ENCODE measurements at places on chromosomes 6 and 20. TPM values are rescaled to one million over a fixed set of nuclear protein-coding genes. Genes with fewer than 3 reads are reported as not detected.

- DNase-seq: no peak
Measured at GRCh38 chr6:149461670-149462069, 23.1 kb downstream of the ZC3H12D start.

- DNase-seq: no peak
Measured at GRCh38 chr20:49618289-49618688, 50.4 kb upstream of the PTGIS start.

- DNase-seq: no peak
Measured at GRCh38 chr6:34543421-34543820, 12.7 kb downstream of the SPDEF start.

KIF6 gene
- not detected for total RNA-seq

FAM83C gene
- total RNA-seq: not detected

GRCh38 chr20:57047281-57048026 is 219.0 kb downstream of the BMP7 start:
- no peak for DNase-seq

- no peak for DNase-seq
Measured at GRCh38 chr6:170243791-170244291, 47.0 kb downstream of the DLL1 start.

GPLD1 gene
- 0.60 TPM for total RNA-seq

AKAP12 gene
- 13.7 TPM for total RNA-seq

- DNase-seq: no peak
Measured at GRCh38 chr20:22346716-22347115, 237.7 kb downstream of the FOXA2 start.

GRCh38 chr20:57409316-57409671 is 18.1 kb downstream of the RBM38 start:
- DNase-seq: no peak

DNA sequence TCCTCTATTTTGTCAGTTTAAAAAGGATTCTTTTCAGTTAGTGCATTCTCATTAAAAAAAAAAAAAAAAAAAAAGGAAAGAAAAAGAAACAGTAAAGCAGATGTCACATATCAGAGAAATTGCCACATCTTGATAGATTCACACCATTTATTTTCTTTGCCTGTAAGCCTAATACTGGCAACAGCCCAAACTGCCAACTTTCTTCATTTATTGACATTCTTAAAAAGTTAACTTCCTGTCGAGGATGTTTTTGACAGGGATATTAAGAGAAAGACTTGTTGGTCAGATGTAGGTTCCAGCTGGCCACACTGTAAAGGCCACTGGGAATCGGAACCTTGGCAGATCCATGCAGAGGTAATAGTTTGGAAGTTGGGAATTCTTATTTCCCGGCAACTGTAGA is 332.6 kb downstream of the NRN1 start:
- DNase-seq: no peak

FAXC gene
- total RNA-seq: not detected

DNA sequence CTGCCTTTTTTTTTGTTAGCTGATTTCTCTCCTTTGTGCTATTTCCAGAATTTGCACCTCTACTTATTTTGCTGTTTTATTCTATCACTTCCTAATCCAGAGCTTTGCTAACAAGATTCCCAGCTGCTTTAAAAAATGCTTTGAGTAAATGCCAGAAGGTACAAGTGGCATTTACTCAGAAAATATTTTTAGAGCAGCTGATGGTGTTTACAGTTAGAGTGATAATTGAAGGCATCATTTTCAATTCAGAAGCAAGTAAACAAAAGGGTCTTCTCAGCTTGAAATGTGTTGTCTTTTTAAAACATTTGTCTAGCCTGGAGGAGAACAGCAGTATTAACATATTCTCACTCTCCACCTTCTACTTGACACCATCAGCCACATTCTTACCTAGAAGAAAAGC is 99.9 kb downstream of the OTOR start:
- DNase-seq: no peak

SASH1 gene
- total RNA-seq: 27.1 TPM

CRYBG1 gene
- total RNA-seq: 0.92 TPM

SPINT4 gene
- not detected for total RNA-seq

BTNL2 gene
- not detected for total RNA-seq

- no peak for DNase-seq
Measured at GRCh38 chr6:150203871-150204545, 61.2 kb downstream of the PPP1R14C start.

HTR1B gene
- total RNA-seq: not detected

DNA sequence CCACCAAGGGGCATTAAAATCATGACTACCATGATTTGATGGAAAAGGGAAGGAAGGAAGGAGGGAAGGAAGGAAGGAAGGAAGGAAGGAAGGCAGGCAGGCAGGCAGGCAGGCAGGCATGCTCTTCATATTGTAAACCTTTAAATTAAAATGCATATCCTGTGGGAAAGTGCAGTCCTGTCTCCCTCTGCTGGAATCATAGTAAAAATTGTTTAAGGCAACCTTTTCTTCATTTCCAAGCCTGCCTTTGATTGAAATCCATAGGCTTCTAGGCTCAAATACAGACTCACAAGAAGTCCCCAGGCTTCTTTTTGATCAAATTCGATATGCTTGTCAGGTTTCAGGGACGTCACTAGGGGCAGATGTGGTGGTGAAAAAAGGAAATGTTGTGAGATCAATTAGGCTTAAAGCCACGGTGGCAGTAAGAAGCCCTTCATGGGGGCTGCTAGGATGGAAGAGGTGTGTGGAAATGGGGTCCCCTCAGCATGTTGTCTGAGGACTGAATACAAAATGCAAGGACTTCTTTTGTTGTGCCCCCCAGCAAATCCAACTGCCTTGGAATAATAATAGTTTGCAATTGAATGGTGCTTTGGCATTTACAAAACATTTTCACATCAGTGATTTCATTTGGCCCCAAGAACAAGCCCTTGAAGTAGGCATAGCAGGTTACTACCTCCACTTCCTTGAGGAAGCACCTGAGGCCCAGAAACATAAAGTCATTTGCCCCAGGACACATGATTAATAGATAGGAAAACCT is 25.6 kb upstream of the GABRR1 start:
- no peak for DNase-seq

LY6G6F gene
- not detected for total RNA-seq

LHFPL5 gene
- total RNA-seq: not detected

- no peak for DNase-seq
Measured at GRCh38 chr6:169960886-169961611, 209.6 kb downstream of the ERMARD start.

RSPO3 gene
- not detected for total RNA-seq

DNA sequence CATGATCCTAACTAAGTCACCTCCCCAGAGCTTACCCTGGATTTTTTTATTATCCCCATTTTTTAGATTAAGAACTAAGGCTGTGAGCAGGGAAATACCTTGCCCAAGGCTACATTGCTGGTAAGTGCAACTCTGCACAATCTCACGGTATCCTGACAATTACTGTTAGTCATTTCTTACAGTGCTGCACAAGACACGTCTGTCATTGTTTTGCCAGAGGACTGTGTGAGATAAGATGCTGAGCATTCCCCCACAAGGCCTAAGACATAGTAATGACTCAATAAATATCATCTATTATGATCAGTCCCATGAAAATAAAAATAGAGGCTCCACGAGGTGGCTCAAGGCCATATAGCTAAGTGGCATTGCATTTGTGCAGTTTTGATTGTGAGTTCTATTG is 21.0 kb downstream of the PFDN4 start:
- DNase-seq: no peak

GPR6 gene
- not detected for total RNA-seq

DNA sequence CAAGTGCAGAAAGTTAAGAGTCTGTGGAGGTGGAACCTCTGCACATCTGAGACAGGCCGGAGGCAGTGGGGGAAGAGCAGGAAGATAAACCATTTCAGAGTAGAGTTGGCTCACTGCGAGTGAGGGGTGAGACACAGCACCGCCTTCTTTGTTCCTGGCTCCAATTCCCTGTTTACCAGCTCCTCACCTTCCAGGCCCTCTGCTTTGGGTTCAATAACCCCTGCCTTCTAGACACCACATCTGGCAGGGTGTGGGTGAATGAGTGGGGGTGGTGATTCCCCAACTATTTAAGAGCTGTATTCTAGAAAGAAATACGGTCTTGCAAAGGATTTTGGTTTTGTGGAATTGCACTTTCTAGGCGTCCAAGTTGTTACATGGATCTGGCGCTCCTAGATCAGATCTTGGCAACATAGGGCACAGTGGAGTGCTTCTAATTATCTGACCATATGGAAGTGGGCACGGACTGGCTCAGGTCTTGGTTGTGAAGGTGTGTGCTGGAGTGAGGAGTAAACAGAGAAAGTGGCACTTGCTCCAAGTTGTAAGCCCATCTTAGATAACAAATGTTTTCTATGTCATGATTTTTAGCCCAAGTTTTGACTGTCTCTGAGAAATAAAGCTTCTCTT is 141.6 kb upstream of the NRN1 start:
- no peak for DNase-seq

- DNase-seq: no peak
Measured at GRCh38 chr20:34084227-34084923, 27.7 kb downstream of the EIF2S2 start.

DNA sequence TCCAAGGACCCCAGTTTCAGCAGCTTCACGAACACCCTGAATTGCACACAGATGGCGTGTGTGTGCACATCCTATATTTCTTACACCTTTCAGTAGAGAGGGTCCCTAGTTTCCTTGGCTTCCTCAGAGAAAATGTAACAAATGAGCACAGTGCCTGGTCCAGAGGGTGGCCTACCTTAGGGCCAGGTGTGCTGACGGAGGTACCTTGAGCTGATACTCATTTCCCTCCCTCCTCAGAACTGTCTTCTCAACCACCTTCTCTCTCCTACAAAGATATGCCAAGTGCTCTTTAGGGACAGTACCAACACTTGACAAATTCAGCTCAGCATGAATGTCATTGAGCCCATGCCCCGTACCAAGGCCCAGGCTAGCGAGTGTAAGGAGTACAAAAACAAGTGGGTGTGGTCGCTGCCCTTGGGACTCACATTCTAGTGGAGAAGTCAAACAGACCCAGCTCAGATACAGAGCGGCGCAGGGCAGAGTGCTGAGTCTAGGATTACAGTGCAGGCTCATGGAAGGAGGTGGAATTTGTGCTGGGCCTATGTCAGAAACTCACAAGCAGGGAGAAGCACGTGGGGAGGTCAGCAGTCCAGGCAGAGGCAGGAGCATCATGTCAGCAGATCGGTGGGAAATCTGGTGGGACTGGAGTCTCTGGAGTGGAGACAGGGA is 9.6 kb upstream of the BPHL start:
- DNase-seq: no peak

DNA sequence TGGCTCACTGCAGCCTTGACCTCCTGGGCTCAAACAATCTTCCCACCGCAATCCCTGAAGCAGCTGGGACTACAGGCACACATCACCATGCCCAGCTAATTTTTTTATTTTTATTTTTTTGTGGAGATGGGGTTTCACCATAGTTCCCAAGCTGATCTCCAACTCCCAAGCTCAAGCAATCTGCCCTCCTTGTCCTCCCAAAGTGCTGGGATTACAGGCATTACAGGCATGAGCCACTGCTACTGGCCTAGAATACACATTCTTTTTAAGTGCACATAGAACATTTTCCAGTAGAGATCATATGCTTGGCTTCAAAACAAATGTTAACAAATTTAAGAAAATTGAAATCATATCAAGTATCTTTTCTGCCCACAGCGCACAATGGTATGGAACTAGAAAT is 176.8 kb upstream of the MARCKS start:
- DNase-seq: no peak

- peak; percentile 46 for DNase-seq
Measured at GRCh38 chr20:63178889-63179686, 36.8 kb downstream of the YTHDF1 start.

DNA sequence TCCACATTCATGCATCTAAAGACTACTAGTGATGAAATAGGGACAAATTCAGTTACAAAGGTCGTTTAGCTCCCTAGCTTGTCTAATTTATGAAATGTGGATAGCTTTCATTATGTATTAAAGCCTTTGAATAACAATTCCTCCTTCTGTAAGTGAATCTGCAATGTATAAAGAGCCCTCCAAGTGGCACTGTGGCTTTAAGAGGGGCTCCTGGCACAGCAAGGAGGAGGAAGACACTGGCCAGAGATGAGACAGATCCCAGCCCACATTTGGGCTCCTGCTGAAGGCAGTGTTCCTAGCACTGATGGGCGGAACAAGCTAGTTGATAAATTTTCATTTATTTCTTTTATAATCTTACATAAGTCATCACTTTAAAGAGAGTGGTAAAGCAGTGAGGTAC is 17.6 kb upstream of the FUCA2 start:
- no peak for DNase-seq

FAM209B gene
- not detected for total RNA-seq

DEFB124 gene
- total RNA-seq: not detected

- DNase-seq: no peak
Measured at GRCh38 chr20:47929368-47930115, 144.3 kb upstream of the SULF2 start.

B3GAT2 gene
- not detected for total RNA-seq

LZTS3 gene
- total RNA-seq: 8.4 TPM

- no peak for DNase-seq
Measured at GRCh38 chr20:59392736-59393135, 92.3 kb downstream of the EDN3 start.

DNA sequence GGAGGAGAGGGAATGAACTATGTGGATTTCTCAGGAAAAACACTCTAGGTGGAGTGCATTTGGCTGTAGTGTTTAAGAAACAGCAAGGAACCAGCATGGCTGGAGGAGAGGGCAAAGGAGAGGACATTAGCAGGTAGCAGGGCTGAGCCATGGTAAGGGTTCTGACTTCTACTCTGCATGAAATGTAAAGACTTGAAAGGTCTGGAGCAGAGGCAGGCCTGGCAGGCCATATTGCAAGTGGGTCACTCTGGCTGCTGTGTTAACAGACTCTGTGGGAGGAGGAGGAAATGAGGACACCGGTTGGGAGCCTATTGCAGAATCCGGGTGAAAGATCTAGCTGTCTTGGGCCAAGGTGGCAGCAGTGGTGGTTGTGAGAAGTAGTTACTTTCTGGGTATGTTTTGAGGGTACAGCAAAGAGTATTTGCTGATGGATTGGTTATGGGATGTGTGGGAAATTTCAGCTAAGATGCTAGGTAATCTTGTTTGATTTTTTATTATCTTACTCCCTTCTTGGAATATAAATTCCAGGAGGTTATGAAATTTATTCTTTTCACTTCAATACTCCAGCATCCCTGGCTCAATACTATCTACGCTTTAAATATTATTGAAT is 115.9 kb upstream of the BCLAF1 start:
- DNase-seq: no peak

GRCh38 chr6:42742116-42742894 is 3.6 kb downstream of the TBCC start:
- DNase-seq: no peak

PTPRT gene
- 0.10 TPM for total RNA-seq

BACH2 gene
- 1.5 TPM for total RNA-seq

- DNase-seq: no peak
Measured at GRCh38 chr6:151440930-151441329, 11.0 kb downstream of the RMND1 start.

PDE10A gene
- 14.0 TPM for total RNA-seq

GRCh38 chr6:118240878-118241528 is 307.1 kb upstream of the PLN start:
- no peak for DNase-seq

FUT9 gene
- not detected for total RNA-seq

- no peak for DNase-seq
Measured at GRCh38 chr6:124423621-124424020, 538.6 kb upstream of the RNF217 start.

Measured in heart right ventricle (tissue), 16 donors.